NT2/D1 (cell line): ENCODE measurements at places on chromosomes 7 and 10.

GRCh38 chr10:14723052-14723689 is 51.5 kb downstream of the FAM107B start:
- no peak for DNase-seq

DNA sequence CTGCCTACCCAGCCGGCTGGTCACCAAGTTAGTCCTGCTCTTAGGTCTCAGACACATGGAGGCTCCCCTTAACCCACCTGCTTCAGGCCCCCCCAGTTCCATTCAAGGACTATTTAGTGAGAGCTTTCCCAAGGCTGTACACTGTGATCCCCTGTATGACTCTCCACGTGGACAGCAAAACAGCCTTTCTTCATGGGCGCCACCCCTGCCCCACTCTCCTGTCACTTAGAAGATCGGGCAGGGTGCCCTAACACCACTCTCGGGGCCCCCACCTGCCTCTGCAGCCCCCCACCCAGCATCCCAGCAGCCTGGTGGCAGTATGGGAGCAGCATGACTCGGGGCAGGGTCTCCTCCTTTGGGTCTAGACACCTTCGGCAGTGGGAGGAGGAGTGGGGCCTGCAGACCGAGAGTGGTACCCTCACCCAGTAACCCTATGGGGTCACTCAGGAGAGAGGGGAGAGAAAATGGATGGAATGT is 116.6 kb downstream of the PTPN20 start:
- no peak for DNase-seq

GRCh38 chr10:91593834-91594233 is 39.0 kb downstream of the PPP1R3C start:
- DNase-seq: no peak

GRCh38 chr7:135618510-135618909 is 43.8 kb upstream of the STMP1 start:
- DNase-seq: no peak

GRCh38 chr10:17112566-17112965 is 17.0 kb downstream of the CUBN start:
- no peak for DNase-seq
